ENCODE measurements at places on chromosomes 6 and 20. TPM values are rescaled to one million over a fixed set of nuclear protein-coding genes. Genes with fewer than 3 reads are reported as not detected.

DNA sequence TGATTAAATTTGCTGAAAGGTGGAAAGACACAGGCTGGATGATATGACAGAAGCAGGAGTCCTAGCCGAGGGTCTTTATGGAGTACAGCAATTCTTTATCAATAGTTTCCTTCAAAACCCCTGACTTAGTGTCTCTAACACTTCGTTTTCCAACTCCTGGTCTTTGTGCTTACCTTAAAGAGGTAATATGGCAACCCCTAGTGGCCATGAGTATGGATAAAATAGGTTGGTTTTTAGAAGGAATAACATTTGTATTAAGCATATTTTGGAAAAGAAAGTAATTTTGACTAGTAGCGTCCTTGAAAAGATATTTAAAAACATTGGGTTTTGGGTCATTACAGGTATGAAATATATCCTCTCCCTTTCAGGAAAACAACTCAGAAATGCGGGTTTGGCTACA lies 51.9 kb downstream of the VGLL2 start:
- H3K4me1 ChIP-seq: no peaks in the 10 kb centered on the region
- H3K27ac ChIP-seq: no peak overlapping the region
- H3K27me3 ChIP-seq: no peaks in the 10 kb centered on the region
- H3K36me3 ChIP-seq: no peaks in the 10 kb centered on the region
- no peak for DNase-seq

Gene ZSCAN12
- 8.6 TPM for total RNA-seq

Gene BLOC1S5
- total RNA-seq: 15.4 TPM

Gene BTN1A1
- total RNA-seq: 0.28 TPM
